ENCODE measurements at places on chromosomes 16 and 17.

DNA sequence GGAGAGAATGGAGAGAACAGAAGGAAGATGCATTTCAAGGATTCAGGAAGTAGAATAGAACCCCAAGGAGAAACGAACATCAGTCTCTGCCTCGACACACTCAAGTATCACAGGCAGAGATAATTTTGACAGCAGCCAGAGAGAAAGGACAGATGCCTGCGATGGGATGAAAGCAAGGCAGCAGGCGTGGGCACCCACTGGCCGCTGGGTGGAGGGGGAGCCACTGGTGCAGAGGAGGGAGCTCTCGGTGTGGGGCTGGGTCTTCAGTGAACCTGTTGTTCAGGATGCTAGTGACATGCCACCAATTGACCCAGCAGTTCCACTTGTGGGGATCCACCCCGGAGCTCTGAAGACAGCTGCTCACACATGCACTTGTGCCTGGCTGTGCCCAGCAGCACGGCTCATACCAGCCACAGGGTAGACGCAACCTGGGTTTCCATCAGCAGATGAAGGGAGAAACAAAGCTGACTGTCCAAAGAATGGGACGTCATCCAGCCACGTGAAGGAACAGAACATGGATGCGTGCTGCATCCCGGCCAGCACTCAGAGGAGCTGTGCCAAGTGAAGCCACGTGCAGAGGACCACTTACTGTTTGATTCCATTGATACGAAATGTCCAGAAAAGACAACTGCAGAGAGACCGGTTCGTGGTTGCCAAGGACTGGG is 127.0 kb downstream of the BANP start:
- no peak for DNase-seq

- no peak for DNase-seq
These were observed 412.3 kb upstream of the CDH11 start for GRCh38 chr16:65534121-65534528.

GRCh38 chr17:17354560-17355349 is 51.6 kb downstream of the NT5M start:
- peak; percentile 78 for DNase-seq

DNA sequence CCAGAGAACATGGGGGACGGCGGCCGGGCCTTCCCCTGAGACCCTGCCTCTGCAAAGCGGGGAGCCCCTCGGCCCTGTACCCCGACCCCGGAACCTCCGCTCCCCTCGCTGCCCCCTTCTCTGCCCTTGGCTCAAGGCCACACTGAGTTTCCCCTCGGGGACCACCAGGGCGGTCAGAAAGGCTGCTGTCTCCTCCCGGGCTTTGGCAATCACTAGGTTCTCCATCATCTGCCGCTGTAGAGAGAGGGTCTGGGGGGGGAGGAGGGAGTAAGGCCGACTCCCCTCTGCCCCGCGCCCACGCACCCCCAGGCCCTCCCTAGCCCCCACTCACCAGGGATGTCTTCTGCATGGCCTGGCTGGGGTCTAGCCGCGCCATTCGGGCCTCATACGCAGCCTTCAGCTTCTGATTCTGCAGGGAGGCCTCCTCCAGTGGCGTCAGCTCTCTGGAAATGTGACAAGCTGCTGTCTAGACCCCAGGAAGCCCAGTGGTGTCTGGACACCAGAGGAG is 8.4 kb downstream of the VPS9D1 start:
- DNase-seq: no peak

- DNase-seq: peak; percentile 99
These were observed at the start of gene BAHCC1 for GRCh38 chr17:81394921-81395599. BAHCC1 (plus strand) TSS chr17:81395457; CDS start chr17:81399740, 4,283 bp downstream.

DNA sequence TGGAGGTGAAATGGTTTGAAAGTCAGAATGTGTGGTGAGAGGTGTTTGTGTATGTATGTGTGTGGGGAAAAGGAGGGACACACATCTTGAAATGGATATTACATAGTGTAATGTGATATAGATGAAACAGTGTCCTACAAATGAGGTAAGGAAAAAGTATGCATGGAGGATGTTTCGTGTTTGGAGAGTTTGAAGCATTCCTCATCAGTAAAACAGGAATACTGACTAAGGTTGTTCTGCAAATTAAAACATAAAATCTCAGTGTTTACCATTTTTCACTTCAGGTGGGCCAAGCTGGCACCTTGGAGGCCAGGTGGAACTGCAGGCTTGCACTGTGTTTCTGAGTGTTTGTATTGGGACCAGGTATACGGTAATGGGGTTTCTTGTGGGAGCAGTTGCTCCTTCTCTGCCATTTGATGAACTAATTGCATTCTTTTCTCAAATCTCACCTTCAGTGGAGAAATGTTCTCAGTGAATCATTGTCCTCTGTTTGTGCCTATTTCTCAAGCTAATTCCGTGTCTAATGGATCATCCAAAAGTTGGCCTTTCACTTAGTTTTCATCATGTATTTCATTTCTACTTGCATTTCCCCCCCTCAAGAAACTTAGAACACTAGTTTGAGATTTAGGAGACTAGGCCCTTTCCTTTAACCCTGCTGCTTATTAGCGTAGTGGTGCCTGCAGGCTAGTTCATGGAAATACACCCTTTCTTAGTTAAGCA is 8.2 kb upstream of the TBKBP1 start:
- no peak for DNase-seq

DNA sequence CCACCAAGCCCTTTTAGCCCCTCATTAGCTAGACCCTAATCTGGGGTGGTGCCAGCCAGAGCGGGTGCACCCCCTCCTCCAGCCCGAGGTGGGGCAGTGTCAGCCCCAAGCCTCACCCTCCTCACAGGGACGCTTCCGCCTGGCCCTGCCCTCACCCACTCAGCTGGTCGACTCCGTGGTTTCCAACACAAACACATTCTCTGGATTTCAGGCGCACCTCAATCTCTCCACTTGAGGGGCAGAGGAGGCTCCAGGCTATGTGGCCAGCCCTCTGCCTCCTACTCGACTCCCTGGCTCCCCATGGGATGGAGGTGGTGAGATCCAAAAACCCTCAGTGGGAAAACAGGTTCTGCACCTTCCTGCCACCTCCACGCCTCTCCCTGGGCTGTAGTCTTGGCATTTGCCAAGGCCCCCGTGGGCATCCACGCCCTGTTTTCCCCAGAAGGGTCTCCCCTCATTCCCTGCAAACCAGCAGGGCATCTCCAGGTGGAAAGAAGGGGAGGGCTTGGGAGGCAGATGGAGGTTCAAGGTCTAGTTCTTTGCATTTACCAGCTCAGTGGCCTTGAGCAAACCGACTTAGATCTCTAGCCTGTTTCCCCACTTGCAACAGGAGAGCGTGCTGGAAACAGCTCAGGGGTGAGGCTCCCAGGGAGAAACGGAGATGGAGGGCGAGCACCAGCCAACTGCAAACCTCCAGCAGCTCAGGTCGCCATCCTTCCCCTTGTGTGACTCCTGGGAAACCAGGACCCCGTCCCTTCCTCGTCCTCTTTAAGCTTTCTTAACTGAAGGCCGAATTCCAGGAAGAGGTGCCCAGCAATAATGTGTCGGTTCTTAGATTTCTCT is 1.7 kb downstream of the EMP2 start:
- DNase-seq: no peak

GRCh38 chr17:18004345-18004744 is 31.7 kb downstream of the DRC3 start:
- DNase-seq: no peak

Data from hindlimb muscle (tissue), 1 donor.